Left cardiac atrium (tissue), 4 donors: ENCODE measurements at places on chromosomes 12 and 14. TPM values are rescaled to one million over a fixed set of nuclear protein-coding genes. Genes with fewer than 3 reads are reported as not detected.
A peak's percentile ranks its signal among the peaks of the same experiment; 100 is the strongest.

MGAT4C gene
- 4.9 TPM for total RNA-seq

SMOC1 gene
- 14.9 TPM for total RNA-seq

CLEC4A gene
- 1.0 TPM for total RNA-seq

GPR135 gene
- total RNA-seq = 2.7 TPM

LRTM2 gene
- total RNA-seq = not detected

DNA sequence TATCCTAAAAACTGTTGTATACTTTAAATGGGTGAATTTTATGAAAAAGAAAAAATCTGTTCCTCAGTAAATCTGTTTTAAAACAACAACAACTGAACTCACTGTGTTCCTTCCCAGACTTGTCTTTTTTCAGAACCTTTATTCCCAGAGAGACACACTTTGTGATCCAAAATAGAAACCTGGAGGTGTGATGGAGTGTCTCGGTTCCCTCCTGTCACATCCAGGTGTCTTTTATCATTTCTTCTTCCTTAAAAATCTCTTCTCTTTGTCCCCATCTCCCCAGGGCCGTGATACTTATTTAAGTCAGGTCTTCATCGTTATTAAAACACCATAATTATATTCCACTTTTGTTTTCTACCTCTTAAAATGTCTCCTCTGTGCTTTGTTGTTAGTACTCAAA lies 76.2 kb upstream of the EVL start:
- no peak for DNase-seq

INHBC gene
- total RNA-seq = not detected

DNA sequence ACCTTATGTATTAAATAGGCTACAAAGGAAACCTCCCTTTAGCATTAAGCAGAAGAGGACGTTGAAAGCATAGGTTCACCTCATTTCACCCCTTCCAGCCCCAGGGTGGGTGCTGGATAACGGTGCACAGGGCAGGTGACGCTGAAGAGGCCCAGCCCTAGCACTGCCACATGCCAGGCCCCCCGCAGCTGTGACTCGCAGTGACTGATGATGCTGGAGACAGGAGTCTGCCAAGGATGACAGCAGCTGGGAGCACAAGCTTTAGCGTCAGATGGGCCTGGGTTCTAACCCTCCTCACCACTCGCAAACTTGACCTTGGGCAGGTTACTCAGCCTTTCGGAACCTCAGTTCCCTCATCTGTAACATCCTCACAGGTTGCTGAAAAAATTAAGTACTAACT lies 76.7 kb downstream of the TBK1 start:
- DNase-seq = no peak

- no peak for DNase-seq
These were observed 62.6 kb downstream of the SEL1L start for GRCh38 chr14:81471062-81471461.

DNA sequence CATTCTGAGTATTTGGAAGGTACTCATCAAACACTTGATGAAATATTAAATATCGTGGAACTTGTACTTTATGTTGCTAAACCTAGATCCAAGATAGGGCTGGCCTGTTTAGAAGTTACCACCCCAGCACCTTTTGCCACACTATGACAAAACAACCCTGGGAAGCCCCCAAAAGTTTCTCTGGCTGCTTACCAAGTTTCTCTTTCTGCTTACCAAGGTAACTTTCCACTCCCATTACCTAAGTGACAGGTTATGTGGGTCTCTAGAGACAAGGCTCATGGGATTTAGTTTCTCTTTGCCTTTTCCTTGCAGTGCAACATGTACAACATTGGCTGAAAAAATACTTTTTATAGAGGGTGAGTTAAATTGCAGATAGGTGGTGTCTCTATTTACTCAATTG lies 28.9 kb upstream of the PPM1A start:
- DNase-seq = no peak

DNA sequence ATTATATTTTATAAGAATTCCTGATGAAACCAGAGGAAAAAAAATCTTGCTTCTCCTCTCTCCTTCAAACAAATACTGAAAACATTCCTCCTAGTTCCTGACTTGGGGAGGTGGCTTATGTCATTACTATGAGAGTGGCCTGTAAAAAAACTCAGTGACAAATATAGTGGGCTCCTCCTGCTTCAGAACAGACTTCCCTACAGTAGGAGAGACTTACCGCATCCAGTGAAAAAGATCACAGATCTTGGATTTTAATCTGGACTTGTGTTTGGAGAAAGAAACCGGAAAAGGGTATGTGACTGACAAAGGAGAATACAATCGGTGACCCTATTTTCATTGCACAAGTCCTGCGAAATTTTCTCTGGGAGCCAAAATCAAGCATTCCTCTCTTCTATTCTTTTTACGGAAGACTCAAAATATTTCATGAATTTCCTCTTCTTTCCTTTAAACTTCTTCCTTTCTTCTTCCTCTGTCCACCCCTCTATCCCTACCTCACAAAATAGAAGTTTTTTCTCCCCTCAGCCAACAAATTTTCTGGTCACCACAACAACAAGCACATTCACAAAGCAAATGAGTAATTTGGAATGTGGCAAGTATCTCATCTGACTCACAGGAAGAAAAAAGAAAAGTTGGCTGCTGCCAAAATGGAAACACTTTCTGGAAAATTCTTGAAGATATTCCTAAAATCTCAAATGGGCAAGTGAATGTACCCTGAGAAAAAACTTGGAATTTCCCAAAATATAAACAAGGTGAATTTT lies 185.1 kb upstream of the CDKN3 start:
- DNase-seq = no peak

GCH1 gene
- total RNA-seq = 2.1 TPM

- no peak for DNase-seq
These were observed 237.3 kb downstream of the RGS6 start for GRCh38 chr14:72169521-72169920.

GRIP1 gene
- total RNA-seq = 12.7 TPM

OAS2 gene
- total RNA-seq = 18.4 TPM

GRCh38 chr12:67968725-67969124 lies 20.5 kb upstream of the IFNG-AS1 start:
- DNase-seq = no peak

NTS gene
- 0.65 TPM for total RNA-seq

DNA sequence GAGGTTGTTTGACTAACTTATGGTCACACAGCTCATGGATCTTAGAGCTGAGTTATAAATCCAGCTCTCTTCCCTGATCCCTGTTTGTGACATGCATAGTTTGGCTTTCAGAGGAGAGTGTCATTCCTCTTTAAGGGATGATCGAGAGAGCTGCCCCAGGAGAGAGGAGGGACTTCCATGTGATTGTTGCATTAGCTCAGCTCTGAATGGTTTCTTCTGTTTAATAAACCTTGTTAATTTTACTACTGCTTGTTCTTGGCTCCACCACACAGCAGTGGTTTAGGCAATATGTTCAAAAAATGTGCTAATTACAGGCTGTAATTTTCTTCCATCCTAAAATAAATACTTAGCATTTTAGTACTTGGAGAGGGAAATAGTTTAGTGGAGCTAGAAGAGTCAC lies 152.5 kb downstream of the C12orf75 start:
- no peak for DNase-seq

PCED1B gene
- 1.1 TPM for total RNA-seq

DNA sequence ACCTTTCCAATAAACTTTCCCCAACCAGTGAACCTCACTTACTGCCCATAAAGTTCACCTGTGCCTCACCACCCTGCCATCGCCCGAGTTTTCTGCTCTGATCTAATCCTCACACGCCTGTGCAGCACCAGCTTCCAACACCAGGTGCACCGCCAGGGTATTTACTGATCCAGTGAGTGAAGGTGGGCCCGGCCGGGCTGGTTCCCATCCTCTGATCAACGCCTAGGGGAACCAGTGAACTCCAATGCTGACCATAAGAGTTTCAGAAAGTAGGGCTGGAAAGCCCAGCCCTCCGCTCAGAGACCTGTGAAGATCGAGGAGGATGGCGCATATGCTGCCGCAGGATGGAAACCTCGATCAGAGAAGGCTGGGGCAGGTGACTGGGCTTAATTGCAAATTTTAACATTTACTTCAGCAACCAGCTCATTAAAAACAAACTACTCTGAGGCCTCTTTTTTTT lies 685 bp upstream of the MYL6B start:
- no peak for DNase-seq

CLMN gene
- total RNA-seq = 11.1 TPM

- DNase-seq = no peak
These were observed 218.5 kb downstream of the SLC6A15 start for GRCh38 chr12:84694116-84694515.

GRCh38 chr14:84584511-84584910 lies 945.4 kb upstream of the FLRT2 start:
- no peak for DNase-seq

DNA sequence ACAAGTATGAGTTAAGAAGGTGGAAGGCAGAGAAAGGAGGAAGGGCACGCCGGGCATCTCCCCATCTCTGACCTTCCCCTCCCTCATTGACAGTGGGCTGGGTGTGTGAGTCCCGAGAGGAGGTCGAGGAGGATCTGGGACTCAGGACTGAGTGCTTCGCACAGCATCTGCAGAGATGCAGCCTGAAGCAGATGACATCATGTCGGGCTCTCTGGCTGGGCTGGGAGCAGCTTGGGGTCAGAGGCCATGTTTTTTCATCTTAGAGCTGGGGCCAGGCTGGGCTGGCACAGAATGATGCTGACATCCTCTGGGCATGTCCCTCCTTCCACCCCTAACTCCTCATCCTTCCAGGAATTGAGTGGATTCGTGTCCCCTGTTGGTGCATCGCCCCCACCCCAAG lies 43.5 kb downstream of the CMKLR1 start:
- no peak for DNase-seq

DNA sequence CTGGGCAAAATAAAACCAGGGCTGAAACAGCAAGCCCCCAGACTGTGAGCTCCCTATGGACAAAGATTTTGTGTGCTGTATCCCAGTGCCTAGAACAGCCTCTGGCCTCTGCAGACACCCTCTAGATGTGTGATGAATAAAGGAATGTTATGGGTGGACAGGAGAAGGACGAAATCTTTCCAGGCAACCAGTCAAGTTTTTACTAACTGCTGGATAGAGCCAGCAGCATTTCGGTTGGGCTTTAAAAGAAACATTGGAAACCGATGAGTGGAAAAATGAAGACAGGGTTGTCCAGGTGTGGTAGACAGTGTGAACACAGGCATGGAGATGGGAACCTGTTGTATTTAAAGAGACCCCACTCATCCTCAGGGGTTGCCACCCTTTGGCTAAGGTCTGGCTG lies 4.0 kb downstream of the CHGA start:
- no peak for DNase-seq

GRCh38 chr14:61217516-61217915 lies 63.6 kb downstream of the TMEM30B start:
- DNase-seq = no peak

GRCh38 chr12:112685321-112685720 lies 106.2 kb upstream of the RPH3A start:
- no peak for DNase-seq

GRCh38 chr12:132445884-132446632 lies 43.9 kb upstream of the FBRSL1 start:
- peak; percentile 62 for DNase-seq

DNA sequence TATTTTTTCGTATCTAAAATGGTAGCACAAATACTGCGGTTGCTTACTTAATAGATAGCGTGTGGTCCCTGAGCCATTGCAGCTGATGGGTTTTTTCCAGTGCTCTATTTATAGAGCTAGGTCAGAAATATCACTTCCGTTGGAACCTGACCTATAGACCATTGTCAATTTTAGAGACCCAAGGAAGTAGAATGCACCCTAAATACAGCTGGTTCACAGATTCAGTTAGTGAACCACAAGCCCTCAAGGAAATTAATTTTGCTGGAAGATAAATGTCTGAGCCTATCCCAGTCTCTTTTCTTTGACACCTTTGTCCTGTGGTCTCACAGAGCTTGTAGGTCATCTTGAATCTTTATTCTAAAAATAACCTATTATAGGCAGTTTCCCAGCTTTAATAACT lies 391.0 kb downstream of the ZFP36L1 start:
- no peak for DNase-seq

DNA sequence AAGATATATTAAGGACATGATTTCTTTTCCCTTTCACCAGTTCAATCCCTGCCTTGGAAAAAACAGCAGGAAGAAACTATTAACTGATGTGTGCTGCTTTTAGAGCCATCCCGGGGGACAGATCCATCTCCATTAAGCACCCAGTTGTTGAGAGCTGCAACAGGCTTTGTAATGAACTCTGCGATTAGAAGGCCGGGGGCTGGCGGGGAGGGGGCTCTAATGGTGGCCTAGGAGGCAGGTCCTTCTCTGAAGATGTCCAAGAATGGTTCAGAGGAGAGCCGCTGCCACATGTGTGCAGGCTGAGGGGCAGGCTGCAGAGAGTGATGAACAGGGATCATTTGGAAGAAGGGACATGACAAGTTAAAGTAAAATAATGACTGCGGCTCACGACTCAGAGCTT lies 67.8 kb downstream of the GALNT8 start:
- no peak for DNase-seq

- no peak for DNase-seq
These were observed 177.5 kb downstream of the PELI2 start for GRCh38 chr14:56295743-56296142.

FOXN4 gene
- not detected for total RNA-seq

GRCh38 chr14:104085032-104085888 lies at the start of gene ASPG:
ASPG (plus strand) TSS chr14:104085700; CDS start chr14:104085771, 71 bp downstream.
- DNase-seq = peak; percentile 75

DNA sequence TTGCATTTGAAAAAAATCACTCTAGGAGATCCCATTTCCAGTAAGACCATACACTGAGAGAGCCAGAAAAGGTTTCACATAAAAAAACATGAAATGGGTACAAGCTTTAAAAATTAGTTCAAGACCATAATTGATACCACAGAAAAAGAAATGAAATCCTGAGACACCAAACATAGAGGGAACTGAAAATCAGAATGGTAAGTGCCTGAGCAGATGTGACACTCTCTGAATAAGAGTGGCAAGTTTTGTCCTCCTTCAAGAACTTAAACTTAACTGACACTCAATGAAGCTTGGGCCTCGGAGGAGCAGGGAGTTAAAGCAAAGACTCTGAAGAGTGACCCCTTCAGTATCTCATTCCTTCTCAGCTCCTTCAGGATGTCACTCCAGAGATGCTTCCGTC lies 23.2 kb upstream of the PTGDR start:
- no peak for DNase-seq

CAPZA3 gene
- total RNA-seq = not detected

ASIC1 gene
- 4.1 TPM for total RNA-seq

GRCh38 chr12:2722806-2723205 lies 72.0 kb upstream of the FKBP4 start:
- DNase-seq = no peak
